ENCODE measurements at places on chromosomes 2 and 18.
A peak's percentile ranks its signal among the peaks of the same experiment; 100 is the strongest.

GRCh38 chr2:238174701-238175100 lies 15.9 kb downstream of the ERFE start:
- no peak for DNase-seq

GRCh38 chr2:135023886-135024485 lies 23.3 kb downstream of the MAP3K19 start:
- DNase-seq: no peak

GRCh38 chr2:2173633-2174032 lies 157.4 kb downstream of the MYT1L start:
- DNase-seq: no peak

GRCh38 chr2:20737505-20737904 lies 70.6 kb downstream of the GDF7 start:
- DNase-seq: no peak

- DNase-seq: no peak
These were observed 268.1 kb upstream of the LINC00305 start for GRCh38 chr18:64416990-64417389.

GRCh38 chr2:233714121-233714520 lies 1.4 kb downstream of the UGT1A5 start:
- DNase-seq: no peak

GRCh38 chr18:33014060-33014796 lies 241.4 kb upstream of the KLHL14 start:
- no peak for DNase-seq

DNA sequence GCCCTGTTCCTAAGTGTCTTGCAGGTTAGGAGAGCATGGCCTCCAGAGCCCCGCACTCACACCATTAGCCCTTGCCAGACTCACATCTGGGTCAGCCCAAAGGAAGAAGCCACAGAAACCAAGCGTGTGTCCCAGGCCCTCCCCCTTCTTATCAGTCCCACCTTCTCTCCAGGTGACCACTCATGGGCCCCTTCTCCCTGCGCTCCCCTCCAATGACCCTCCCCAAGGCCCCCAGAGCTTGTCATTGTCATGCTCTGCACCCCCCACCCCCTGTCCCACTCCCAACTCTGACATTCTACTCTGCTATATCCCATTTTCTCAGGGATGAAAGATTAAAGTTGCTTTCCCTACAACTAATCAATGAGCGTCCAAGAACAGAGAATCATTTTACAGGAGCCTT lies 30.1 kb downstream of the CAPN14 start:
- DNase-seq: no peak

GRCh38 chr2:241148891-241149674 lies at the start of gene PASK:
Gene PASK (minus strand): TSS chr2:241149472. CDS start chr2:241143032, 6,440 bp downstream.
- peak; percentile 97 for DNase-seq

DNA sequence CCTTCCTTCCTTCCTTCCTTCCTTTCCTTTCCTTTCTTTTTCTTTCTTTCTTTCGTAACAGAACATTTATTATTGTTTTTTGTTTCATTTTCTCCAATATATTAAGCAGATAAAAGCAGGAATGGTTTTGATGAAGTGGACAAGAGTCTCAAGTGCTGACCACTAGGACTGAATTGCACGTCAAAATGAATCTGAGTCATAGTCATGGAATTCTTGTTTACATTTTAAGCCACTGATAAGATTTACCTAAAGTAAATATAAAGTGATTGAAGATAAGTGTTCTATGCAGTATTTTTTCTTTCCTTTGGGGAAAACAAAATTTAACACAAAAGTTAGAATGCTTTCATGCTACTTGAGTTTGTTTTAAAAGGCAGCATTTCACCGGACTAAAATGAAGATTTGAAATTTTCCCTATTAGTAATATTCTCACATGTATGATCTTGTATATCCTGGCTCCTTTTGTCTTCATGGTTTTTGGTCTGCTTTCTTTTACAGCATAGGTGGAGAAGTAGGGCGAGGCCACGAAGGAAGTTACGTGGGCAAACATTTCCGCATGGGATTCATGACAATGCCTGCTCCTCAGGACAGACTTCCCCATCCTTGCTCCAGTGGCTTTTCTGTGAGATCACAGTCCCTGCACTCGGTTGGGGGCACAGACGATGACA lies 113.5 kb downstream of the NYAP2 start:
- DNase-seq: no peak

DNA sequence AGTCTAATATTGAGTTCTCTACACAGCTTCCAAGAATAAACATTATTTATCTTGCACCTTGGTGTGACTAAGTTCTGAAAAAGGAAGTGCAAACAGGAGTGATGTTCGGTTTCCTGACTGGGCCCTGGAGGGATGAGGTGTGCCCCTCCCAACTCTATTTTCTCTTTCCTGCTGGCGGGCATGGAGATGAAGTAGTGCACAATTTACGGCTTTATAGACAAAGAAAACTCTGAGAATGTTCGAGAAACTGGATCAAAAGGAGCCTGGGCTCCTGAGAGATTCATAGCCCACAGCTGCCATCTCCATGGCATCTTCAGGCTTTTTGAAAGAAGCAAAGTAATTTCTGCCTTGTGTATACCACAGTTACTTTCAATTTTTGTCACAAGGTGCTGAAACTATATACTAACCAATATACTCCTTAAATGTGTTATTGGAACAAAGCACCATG lies 22.3 kb downstream of the LRATD1 start:
- DNase-seq: no peak

DNA sequence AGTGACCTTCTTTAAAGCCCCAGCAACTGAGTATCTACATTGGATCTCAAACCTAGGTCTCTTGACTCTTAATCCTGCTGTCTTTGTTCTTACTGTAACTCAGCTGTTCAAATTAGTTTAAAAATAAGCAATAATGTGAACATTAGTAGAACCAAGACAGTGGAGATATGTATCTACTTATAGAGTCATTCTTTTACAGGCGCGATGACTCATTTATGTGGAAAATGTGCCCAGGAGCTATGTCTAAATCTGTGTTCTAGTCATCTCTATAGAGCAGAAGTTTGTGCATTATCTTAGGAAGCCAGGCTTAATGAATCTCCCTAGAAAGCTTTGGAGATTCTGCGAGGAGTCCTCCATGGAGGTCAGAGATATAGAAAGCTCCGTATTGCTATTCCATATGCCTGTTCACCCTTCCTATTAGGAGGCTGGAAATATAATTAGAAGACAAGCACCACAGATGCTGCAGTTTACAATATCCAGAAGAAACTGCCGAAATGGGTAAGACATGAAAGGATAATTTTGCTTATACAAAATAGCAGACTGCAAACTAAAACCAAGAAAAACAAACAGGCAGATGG lies 211.6 kb downstream of the TRIB2 start:
- DNase-seq: no peak

- no peak for DNase-seq
These were observed 300.6 kb downstream of the EIPR1 start for GRCh38 chr2:3076848-3077642.

DNA sequence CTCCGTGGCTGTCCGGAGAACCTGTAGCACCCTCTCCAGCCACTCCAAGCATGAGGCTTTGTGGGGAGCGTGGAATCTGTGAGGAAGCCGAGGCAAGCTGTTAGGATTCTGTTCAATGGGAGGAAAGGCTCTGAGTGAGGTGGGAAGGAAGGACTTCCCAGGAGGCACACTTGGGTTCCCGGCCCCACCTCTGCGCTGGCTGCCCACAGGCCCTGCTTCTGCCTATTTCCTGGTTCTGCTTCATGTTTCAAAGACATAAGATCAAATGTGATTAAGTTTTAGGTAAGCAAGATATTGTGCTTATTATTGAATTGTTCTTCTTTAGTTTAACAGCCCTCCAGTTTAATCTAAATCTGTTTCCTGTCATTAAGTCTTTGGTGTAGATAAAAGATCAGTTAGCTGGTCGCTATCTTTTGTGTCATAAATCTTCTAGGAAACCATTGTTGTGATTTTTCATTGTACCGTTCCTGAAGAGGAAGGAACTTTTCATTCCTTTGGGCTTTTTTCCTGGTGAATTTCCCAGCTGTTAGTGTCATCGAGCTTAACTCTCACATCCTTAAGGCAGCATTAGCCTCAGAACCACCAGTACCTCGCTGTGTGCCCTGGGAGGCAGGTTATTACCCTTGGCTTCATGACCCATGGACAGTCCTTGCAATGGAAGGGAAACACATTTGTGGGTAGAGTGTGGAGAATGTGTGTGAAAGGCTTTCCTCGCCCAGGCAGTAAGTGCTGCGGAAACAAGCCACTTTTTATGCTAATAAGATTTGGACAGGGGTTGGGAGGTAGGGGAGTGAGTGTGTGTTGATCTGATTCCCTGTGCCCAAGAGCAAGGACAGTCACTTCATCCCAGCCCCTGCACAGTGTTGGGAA lies 61.9 kb upstream of the ALPP start:
- DNase-seq: no peak

DNA sequence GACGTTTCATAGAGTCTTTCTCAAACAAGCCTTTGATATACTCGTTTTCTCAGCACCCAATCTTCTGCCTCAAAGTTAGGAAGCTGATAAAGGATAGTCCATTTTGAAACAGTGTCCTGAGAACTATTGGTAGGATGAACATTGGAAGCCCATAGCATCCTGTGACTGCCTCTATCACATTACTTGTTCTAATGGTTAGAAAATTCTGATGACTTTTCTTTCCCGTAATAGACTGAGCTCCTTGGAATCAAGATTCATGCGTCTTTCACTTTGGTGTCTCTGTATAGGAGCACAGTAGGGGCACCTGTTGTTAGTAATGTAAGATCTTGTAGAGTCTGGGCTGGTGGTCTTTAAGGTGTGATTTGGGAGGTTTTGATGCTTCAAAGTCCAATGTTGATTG lies 87.1 kb downstream of the SETBP1 start:
- DNase-seq: no peak

DNA sequence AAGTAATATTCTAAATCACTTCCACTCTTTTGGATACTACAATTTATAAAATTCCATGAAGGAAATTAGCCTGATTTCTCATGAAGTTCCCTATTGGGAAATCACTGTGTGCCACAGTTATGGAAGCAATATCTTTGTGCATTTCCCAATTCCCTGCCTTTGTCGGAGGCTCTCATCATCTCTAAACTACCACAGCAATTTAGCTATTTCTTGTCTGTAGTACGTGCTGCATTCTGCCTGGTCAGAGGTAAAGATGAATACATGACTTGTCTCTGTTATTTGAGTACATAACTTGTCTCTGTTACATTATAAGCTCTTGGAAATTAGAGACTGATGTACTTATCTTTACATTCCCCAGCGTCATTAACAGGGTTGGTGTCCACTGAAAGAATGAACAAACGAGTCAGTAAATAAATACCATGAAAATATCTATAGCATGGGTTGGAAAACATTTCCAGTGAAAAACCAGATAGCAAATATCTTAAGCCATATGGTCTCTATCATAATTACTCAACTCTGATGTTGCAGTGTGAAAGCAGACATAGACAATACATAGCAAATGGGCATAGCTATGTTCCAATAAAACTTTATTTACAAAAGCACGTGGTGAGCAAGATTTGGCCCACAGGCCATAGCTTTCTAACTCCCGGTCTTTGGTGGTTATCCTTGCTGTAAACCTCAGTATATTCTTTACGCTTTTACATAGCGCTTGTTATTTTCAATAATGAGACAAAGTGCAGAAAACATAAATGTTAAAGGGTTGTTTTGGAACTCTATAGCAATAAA lies 78.8 kb downstream of the BCL2 start:
- no peak for DNase-seq

DNA sequence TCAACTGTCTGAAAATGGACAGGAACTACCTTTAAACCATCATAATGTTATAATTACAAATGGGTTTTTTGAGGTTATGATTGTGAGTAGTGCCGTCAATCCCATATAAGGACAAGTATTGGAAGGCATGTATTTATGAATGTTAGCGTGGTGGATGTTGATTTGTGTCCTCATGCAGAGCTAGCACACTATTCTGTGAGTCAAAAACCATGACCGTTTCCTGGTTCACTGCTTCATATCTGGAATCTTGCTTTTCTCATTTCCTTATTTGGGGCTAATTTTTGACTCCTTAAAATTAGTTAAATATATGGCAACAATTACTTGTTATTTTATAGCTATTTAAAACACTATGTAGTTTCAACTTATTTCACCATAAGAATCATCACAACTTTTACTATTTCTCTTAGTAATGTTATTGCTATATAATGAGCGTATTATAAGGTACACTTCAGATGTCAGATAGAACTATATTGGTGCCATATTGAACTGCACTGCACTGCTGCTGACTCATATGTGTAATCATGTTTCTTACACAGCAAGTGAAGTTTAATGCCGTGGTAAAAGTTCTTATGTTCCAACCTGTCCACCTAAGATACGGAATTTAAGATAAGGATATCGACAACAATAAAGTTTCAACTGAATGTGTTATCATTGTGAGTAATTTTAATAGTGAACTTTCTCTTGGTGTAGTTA lies 192.8 kb downstream of the PTGR3 start:
- no peak for DNase-seq

- no peak for DNase-seq
These were observed 170.4 kb downstream of the NCK2 start for GRCh38 chr2:105915005-105915558.

- DNase-seq: no peak
These were observed 43.4 kb upstream of the AP1S3 start for GRCh38 chr2:223880796-223881195.

DNA sequence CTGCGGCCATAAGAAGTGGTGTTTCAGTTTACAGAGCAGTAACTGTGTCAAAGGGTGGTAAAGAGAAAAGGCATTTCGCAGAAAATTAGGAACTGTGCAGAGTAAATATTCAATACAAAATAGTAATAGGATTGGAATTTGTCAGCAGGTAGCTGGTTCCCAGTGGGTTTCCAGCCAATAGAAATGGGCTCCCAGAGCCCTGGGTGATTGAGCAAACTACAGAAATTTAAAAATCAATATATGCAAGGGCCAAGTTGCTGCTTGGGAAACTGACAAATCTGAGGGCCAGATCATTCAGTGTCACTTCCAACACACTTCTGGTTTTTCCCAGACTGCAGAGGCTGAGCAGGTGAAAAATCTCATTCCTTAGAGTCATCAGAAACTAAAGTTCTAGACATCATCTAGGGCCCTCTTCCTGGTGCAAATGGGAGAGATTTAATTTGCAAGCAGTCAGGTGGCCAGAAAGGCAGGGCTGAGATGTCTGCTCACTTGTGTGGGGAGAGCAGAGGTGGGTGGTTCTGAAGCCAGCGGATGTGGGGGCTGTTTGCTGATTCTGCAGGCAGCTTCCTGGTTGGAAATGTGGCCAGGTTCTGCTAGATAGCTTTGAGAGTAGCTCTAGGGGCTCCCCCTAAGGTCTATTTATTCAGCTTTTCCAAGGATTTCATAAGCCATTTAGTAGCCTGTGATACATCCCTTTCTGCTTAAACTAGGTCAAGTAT lies 182.4 kb downstream of the NCK2 start:
- DNase-seq: no peak

GRCh38 chr2:65357959-65358294 lies 74.5 kb downstream of the SPRED2 start:
- no peak for DNase-seq

GRCh38 chr2:42960002-42960841 lies 167.8 kb upstream of the HAAO start:
- DNase-seq: no peak

DNA sequence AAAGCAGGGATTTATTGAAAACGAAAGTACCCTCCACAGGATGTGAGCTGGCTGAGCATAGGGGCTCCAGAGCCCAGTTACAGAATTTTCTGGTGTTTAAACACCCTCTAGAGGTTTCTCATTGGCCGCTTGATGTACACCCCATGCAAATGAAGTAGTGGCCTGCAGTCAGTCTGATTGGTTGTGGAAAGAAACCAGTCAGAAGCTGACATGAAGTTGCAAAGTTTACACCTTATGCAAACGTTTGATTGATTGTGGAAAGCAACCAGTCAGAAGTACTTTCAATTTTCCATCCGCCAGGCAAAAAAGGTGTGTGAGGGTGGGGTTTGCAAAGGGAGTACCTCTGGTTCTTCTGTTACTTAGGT lies 62.3 kb downstream of the VWA3B start:
- no peak for DNase-seq
